ENCODE measurements at places on chromosomes 2 and 18. TPM values are rescaled to one million over a fixed set of nuclear protein-coding genes. Genes with fewer than 3 reads are reported as not detected.

GRCh38 chr2:235651643-235652042 is 157.8 kb downstream of the AGAP1 start:
- DNase-seq: no peak

- DNase-seq: no peak
Observed at GRCh38 chr2:70956141-70956540, 20.4 kb downstream of the ATP6V1B1 start.

The CNDP1 gene
- not detected for total RNA-seq

The IL36B gene
- total RNA-seq: not detected

DNA sequence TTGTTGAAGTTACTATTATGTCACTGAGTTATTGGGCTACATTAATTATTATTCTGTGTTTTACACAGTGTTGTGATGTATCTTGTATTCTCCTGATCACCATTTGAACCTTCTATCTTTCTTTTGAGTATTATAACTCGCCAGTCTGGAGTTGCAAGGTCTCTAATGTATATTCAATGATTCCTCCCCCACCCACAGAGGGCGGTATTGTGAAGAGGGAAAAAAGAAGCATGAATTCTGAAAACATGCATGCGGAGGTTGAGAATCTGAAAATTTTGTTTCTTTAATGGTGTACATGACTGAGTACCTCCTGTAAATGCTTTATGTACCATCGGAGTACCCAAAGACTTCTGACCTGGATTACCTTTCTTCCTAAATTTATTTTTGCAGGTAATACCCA is 266.6 kb downstream of the NR4A2 start:
- DNase-seq: no peak

Measured in posterior vena cava (tissue), 2 donors.